ENCODE measurements at places on chromosomes 11 and 22.

- peak; percentile 99 for DNase-seq
Measured at GRCh38 chr11:61814958-61815789, 1.6 kb downstream of the FADS1 start.

DNA sequence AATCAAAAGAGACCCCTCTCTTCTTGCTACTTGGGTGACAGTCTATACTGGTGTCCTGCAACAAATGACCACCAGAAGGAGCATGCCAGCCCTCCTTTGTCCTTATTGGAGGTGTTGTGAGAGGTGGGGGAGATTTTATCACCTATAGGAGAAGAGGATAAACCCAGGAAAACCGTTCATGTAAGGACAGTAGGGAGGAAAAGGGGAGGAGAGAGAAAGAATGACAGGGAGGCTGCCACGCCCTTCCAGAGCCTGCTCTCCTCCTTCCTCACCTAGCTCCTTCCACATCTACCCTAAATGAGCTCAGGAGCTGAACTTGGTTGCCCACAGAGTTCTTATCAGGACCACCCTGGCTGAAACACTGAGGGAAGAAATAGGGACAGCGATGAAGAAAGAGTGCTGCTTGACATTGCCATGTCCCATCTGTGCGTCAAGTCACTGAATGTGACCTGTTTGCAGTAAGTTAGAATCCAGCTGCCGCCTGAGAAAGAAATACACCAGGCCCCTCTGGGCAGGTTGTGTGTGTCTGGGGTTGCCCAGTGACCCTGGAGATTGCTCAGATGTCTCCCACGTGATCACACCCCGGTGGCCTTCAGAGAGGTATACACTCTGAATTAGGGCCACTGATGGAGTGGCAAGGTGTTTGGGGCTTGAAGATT, 40.4 kb upstream of the ETS1 start:
- DNase-seq, result no peak

- no peak for DNase-seq
Measured at GRCh38 chr22:21920341-21921183, 32.1 kb downstream of the PPM1F start.

GRCh38 chr22:31098632-31099110, 8.7 kb downstream of the SELENOM start:
- no peak for DNase-seq

GRCh38 chr11:95346265-95346664, 115.3 kb upstream of the SESN3 start:
- no peak for DNase-seq

DNA sequence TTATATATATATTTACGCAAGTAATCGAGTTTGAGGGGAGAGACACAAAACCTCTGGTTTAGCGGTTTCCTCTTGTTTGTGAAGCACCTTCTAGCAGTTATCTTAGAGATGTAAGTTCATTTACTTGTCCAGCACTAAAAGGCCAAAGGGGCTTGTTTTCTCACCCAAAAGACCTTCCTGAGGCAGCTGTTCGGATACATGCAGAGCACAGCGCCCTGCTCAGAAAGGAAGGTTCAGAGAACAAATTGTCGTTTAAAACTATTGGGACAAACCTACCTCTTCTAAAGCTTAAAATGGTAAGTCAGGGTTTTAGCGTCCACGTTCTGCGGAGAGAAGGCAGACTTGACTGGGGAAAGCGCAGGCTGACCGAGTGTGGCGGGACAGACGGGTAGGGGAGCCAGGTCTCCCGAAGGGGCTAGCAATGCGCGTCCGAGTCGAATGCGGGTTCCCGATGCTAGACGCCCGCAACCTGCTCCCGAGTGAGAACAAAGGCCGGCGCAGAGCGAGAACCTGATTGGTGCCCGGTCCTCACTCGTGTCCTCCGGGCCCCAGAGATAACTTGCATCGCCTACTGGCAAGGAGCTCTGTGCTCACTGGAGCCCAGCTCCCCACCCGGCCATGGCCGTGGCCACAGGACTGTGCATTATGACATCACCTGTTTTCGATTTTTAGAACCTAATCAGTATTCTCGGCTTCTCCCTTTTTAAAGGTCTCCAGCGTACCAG, 1.0 kb upstream of the SESN3 start:
- DNase-seq, result no peak

DNA sequence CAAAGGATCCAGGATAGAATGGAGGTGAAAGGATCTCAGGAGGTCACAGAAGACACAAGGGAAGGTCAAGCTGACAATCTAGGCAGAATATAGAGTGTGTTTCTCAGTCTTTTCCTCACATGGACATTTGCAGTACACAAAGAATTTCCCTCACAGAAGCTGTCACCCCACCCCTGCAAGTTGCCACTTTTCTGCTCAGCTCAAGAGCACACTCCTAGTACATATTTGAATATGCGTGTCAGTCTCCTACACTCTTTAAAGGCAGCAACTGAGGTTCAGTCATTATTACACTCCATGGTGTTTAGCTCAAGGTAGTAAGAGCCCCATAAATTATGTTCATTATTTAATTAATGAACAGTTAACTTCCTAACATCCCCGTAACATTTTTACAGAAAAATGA, 59.1 kb downstream of the ETS1 start:
- no peak for DNase-seq

DNA sequence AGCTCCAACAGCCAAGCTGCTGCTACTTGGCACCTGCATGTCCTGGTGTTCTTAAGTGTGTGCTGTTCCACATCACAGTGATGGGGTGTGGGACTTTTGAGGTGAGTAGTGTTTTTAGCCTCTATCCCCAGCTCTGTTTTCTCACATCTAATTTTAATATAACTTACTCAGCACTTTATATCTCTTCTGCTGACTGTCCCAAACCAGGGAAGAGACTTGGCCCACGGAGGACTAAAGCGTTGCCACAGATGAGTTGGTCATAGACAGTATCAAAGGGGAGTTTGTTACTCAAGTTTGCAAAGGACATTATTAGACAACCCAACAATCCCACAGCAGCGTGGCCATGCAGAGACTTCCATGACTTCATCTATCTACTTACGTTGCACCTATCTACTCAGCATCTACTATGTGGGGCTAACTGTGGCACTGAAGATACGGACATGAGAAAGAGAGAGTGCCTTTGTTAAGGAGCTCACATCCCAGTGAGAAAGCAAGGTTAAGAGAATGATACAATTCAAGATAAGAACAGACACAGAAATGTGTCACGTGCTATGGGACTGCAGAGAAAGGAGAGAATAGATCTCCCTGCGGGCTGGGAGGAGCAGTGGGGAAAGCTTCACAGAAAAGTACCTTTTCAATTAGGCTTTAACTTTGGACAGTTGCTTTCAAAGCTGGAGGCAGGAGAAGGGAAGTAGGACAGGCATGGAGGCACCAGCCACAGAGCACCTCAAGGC, 82.4 kb downstream of the ME3 start:
- no peak for DNase-seq

DNA sequence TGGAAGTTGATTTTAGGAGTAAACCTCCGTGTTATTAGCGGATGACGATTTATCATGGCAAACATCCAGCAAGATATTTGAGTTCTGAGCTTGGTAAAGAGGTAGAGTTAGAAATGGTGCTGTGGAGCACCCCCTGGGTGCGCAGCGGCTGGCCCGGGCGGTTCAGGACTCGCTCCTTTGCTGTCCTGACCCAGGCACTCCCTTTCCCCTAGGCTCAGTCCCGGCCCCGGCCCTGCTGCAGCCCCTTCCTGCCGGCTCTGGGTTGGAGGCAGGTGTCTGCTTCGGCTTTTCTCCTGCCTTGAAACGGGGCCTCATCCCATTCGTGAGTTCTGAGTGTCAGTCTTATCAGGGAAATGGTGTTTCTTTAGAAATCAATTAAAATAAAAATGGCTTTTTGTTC, 33.4 kb downstream of the AP2A2 start:
- DNase-seq, result no peak

DNA sequence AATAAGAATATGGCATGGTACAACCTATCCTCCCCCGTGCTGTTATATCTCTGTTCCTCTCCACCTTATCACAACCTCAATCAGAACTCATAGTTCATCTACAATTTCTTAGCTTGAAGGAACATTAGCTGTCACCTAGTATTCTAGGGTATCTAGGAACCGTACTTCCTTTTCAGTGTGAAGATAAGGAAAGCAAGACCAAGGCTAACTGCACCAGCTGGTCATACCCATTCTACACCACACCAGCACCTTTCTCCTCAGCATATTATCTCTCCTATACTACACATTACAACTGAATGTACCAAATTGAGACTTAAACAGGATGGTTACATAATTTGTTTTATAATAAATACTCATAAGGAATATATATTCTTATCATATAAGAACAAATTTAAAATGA, 73.1 kb downstream of the ARHGAP32 start:
- DNase-seq, result no peak

GRCh38 chr11:35654711-35655110, 7.9 kb upstream of the TRIM44 start:
- DNase-seq, result no peak

DNA sequence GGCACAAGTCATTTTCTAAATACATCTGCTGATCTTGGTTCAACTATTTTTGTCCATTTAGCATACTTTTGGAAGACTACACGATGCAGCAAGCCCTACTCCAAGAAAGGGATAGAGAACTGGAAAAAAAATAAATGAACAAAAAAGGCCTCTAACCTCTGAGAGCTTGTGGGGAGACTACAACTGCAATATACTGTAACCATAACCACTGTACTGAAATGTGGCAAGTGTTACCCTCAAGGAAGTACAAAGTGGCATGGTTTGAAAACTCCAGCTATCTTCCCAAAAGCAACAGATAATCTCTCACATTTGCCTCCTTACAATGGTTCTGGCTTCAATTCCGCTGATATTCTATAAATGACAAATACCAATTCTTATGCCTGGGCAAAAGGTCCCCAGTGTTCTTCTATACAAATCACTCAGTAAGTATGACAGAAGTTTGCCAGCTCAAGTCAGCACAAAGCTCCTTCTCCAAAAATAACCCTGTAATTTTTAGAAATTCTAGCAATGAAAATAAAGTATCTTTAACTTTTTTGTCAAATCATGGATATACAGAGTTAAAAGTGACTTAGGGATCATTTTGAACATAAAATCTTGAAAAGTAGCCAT, 22.9 kb downstream of the AMBRA1 start:
- no peak for DNase-seq

GRCh38 chr11:117087446-117087845, 10.8 kb downstream of the SIK3 start:
- DNase-seq, result peak; percentile 43

DNA sequence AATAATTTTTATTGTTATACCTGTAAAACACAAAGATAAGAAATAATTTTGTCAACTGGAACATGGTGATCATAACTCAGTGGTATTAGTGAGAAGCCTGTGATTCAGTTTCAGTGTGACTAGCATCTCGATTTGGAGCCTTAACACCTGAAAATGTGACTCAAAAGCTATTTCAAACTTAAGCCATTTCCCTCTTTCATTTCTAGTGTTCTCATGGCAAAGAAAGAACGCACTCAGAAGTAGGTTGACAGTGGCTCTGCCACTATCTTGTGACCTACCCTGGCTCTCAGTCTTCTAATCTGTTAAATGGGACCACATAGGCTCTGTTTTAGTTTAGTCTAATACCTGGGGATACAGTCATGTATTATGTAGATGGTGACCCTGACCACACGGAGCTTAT, 62.7 kb downstream of the ISX start:
- DNase-seq, result no peak

GRCh38 chr11:74282421-74282820, 29.0 kb downstream of the P4HA3 start:
- DNase-seq, result no peak

GRCh38 chr11:65133724-65134123, 595 bp downstream of the SYVN1 start:
- no peak for DNase-seq

Data from Caco-2 (cell line).